Activated naive CD4-positive, alpha-beta T cell treated with anti-CD3 and anti-CD28 coated beads for 36 hours (primary cell): ENCODE measurements at places on chromosomes 5 and 9. TPM values are rescaled to one million over a fixed set of nuclear protein-coding genes. Genes with fewer than 3 reads are reported as not detected.

The ZDHHC11B gene
- total RNA-seq: not detected

The KCNV2 gene
- total RNA-seq: not detected

The SAPCD2 gene
- total RNA-seq: 3.8 TPM

The APC gene
- 15.6 TPM for total RNA-seq

The TIMD4 gene
- 3.4 TPM for total RNA-seq

The ESM1 gene
- not detected for total RNA-seq

The IL4 gene
- not detected for total RNA-seq

The IFNK gene
- 0.24 TPM for total RNA-seq

The SLC34A3 gene
- not detected for total RNA-seq

The TNFSF15 gene
- total RNA-seq: 0.74 TPM

- DNase-seq: no peak
Measured at GRCh38 chr5:178545176-178545575, 45.0 kb downstream of the COL23A1 start.

DNA sequence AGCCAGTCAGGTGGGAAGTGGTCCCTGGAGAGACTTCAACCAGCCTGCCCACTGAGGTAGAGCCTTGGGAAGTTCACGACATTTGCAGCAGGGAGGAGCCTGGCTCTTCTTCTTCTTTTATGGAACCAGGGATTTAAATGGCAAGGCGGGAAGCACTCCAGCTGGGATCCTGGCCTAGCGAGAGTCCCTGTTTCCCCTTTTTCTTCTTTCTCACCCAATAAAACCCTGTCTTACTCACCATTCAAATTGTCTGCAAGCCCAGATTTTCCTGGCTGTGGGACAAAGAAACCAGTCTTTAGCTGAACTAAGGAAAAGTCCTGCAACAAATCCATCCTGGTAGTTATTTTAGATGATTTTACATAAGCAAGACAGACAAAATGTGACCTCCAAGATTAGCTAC lies 503.7 kb downstream of the CDH10 start:
- no peak for DNase-seq

GRCh38 chr9:12748016-12748415 lies 26.8 kb upstream of the LURAP1L start:
- DNase-seq: no peak

DNA sequence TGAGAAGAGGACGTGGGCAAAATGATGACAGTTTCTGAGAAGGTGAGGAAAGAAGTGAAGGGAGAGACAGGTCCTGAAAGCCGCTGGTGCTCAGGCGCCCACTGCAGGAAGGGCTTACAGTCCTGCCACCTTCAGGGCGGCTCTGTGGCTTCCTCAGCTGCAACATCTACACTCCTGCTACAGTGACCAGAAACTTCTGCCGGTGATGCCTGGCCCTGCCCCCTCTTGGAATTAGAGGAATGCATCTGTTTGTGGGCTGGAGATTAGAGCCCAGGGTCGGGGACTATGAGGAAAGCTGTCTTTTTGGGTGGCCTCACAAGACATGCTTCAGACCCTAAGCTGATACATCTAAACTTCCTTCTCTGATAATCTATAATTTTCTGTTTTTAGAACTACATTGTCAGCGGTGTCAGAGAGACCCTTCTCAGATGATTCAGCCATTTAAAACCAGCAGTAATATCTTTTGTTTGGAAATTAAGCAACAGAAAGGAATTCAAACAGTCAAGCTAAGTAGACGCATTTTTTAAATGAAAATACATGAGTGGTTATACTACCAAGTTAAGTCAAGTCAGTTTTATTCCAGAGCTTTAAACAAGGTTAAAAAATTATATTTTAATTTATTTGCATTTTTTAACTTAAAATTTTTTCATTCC lies 30.4 kb downstream of the PRDM6 start:
- DNase-seq: no peak

DNA sequence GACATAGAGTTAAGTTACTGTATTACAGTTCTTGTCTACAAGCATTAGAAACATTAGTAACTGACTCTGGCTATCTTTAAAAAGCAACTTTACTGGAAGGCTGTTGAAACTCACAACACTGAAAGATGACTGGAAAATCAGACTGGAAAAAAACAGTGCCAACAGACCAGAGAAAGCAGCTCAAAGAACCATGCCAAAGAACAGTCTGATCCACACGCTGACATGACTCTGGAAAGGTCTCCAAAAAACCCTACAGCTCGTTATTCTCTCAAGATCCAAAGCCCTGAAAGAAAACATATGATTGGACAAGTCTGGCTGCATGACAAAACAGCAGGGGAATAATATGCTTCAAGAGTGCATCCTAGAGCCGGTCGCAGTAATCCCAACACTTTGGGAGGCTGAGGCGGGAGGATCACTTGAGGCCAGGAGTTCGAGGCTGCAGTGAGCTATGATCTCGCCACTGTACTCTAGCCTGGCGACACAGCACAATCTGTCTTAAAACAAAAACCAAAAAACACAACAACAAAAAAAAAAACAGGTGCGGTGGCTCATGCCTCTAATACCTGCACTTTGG lies 5.6 kb downstream of the GOLPH3 start:
- no peak for DNase-seq

- no peak for DNase-seq
Measured at GRCh38 chr9:98700801-98701200, 7.9 kb downstream of the GABBR2 start.

DNA sequence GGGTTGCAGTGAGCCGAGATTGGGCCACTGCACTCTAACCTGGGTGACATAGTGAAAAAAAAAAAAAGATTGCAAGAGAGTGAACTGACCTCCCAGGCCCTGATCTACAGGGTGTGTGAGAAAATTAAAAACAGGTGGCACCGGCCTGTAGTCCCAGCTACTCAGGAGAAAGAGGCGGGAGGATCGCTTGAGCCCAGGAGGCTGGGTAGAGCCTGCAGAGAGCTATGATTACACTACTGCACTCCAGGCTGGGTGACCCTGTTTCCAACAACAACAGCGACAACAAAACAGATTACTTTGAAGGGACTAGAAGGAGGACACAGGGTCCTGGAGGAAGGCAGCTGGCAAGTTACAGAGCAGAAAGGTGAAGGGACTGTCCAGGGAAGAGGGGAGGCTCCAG lies 42.2 kb upstream of the FABP6 start:
- no peak for DNase-seq

- DNase-seq: no peak
Measured at GRCh38 chr5:96638561-96638960, 23.6 kb upstream of the CAST start.

GRCh38 chr5:119367502-119368237 lies 11.9 kb downstream of the TNFAIP8 start:
- DNase-seq: no peak

DNA sequence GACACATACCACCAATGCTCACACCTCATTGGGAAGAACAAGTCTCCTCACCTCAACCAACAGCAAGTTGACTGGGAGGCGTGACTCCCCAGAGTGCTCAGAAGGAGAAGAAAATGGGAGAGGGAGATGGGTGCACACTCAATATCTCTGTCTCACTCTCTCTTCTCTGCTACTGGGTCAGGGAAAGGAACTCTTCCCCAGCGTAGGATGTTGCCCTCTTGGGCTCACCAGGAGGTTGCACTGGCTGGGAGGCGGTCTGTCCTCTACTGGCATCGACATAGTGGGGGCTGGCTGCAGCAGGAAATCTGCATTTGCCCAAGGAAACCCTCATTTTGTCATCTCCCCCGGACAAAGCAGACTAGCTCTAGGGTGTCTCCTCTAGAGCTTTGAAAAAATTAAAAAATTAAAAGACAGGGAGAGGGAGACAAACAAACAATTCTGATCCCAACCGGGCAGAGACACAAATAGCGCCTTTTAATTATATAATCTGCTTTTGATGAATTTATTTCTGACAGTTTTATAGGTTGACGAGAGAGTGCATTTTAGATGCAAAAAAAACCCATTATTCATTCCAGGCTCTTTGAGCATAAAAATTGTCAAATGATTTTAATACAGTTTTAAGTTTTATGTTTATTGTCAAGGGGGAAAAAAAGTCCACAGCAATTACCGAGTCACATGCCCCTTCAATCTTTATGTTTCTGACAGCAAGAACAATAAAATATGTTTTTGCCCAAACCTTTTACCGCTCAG lies 179.3 kb upstream of the MVB12B start:
- no peak for DNase-seq

- DNase-seq: no peak
Measured at GRCh38 chr9:133002147-133003070, 23.9 kb downstream of the GFI1B start.

GRCh38 chr9:103397868-103398600 lies 402.9 kb downstream of the CYLC2 start:
- DNase-seq: peak; percentile 46

- peak; percentile 79 for DNase-seq
Measured at GRCh38 chr9:133141833-133142595, 21.0 kb upstream of the RALGDS start.

DNA sequence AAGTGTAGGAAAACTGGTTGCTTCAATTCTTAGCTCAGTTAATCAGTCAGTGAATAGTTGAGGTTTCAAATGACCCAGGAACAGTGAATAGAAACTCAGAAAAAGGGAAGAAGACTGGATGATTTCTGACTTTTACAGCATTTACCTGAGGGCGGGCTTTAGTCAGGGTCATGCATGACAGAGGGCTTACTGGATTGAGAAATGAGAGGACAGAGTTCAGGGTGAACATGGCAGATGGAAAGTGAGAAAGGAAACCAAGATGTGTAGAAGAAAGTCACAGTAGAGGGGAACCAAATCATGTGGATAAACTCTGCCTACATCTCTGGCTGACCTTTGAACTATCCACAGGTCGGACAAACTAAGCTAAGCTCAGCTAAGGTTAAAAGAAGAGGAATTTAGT lies 596.0 kb downstream of the SEMA5A start:
- DNase-seq: no peak

GRCh38 chr5:1868886-1869475 lies 13.7 kb downstream of the IRX4 start:
- DNase-seq: no peak

DNA sequence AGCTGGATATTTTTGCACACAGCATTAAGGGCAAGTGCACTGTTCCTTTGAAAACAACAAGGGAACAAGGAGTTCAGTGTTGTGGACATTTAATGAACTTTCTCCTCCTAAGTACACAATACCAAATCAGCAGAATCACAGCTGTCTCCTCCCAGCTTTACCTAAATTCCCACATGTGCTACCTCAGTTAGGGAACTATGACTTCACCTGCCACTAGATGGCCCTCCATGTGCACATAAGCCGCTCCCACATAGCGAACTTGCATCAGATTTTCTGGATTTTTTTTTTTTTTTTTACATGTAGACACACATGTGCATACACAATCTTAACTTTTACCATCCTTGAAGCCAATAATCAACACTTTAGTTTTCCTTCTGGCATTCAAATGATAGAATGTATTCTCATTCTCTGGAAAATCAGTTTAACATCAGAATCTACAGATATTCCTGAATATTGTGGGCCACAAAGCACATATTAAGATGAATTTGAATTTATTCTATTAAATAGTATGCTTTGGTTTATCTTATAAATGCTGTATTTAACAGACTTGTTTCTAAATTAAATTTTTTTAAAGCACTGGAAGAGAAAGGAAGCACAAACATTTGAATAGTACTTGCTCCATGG lies 123.6 kb downstream of the PALM2AKAP2 start:
- DNase-seq: peak; percentile 83

GRCh38 chr9:90659650-90660364 lies 17.2 kb upstream of the DIRAS2 start:
- DNase-seq: no peak

DNA sequence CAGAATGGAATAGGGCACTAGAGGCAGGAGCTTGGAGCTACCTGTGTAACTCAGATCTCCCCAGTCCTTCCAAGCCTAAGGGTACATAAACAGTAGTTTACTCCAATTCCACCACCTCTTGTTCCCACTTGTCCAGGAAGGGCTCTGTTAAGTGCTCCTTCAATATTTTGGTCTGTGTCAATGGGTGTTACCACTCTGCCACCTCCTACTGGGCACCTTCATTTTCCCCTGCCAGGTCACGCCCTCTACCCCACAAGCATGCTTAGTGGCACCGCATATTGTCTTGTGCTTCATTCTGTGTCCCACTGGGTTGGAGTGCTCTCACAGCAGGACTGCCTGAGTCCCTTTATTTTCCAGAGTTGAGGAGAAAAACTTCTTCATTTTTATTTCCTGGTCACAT lies 459.8 kb downstream of the ARHGEF28 start:
- no peak for DNase-seq

DNA sequence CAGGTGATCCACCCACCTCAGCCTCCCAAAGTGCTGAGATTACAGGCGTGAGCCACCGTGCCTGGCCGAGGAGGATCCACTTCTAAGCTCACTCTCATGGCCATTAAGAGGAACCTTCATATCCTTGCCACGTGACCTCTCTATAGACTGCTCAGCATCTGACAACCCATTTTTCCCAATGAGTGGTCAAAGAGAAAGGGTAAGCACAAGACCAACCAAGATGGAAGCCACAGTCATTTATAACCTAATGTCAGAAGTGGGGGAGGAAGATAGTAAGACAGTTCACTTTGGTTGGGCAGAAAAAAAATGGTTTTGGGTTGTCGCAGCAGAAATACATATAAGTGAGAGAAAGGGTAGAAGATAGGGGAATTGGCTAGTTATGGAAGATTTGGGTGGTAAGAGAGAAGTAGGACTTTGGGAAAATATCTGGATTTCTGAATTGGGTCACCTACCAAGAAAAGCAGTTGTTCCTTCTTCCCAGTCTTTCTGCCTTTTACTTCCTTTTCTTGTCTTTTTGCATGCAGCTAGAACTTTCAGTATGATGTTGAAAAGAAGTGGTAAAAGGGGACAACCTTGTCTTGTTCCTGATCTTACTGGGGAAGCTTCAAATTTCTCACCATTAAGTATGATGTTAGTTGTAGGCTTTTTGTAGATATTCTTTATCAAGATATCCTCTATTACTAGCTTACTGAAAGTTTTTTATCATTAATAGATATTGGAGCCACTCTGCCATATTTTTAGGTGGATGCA lies 15.6 kb downstream of the SNX2 start:
- DNase-seq: no peak

DNA sequence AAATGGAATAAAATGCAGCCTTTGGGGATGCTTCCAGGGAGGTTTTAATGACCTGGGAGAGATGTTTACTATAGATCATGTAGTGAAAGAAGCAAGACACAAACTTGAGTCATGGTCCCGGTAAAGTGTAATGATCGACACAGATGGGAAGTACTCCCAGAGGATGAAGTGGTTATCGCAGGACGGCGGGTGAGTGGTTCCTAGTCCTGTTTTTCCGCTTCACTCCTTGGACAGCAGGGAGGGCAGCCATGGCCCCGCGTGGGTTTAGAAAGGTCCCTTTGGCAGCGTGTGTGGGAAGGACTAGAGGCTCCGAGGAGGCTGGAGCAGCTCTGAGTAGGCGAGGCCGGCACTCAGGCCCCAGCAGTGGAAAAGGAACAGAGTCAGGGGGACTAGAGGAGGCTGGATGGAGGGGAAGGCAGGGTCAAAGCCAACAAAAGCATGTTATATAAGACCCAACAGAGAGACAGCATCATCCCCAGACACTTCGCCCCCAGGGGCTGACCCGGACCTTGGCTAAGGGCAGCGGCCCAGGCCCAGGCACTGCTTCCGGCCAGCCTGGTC lies 49.2 kb upstream of the STXBP1 start:
- no peak for DNase-seq
